ENCODE measurements at places on chromosomes 2 and 18. TPM values are rescaled to one million over a fixed set of nuclear protein-coding genes. Genes with fewer than 3 reads are reported as not detected.

DNA sequence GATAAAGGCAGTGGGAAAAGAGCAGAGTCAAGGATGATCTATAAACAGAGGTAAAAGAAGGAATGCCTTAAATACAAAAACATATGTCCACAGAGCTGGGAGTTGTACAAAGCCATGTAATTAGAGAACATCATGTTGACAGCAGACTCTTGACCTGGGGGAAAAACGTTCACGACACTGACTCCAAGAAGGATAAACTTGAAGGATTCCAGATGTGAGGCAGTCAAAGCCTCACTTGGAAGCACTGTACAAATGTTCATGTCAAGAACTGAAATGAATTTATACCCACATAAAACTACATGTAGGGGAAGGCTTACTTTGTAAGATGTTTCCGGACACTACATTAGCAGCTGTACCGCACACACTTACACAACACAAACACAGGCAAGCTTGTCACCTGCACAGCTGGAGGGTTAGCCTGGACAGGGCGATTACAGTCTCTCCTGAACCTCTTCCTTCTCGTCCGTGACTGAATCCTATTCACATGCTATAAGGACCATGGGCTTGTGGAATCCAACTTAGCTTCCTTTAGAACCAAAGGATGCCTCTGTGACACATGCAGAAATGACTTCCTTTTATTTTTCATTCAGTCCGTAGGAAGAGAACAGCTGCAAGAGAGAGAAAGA is 88.6 kb downstream of the SH3YL1 start:
- no peak for DNase-seq

ANKRD62 gene
- polyA plus RNA-seq = not detected

- DNase-seq = no peak
Measured at GRCh38 chr2:237529452-237530402, 36.6 kb upstream of the PRLH start.

HOXD9 gene
- not detected for polyA plus RNA-seq

DNA sequence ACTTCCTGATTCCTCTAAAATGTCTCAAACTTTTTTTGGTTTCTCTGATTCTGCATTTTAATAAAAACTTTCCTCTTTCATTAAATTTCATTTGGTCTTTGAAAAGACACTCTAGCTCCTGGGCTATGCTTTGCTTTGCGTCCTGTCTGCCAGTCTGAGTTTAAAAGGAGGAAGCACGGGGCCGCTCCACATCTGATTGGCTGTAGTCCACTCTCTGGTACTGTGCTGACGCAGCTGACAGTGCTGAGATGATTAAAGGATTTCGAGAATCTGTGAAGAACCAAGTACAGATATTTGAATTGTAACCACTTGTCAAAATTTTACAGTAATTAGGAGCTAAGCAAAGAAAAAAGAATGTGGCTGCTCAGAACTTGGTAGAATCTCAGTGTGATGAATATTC is 199.6 kb upstream of the HNMT start:
- no peak for DNase-seq

GRCh38 chr2:1081451-1082225 is 131.0 kb downstream of the SNTG2 start:
- DNase-seq = no peak

GALNT3 gene
- polyA plus RNA-seq = 34.4 TPM

GRCh38 chr2:53939656-53940055 is 31.1 kb downstream of the PSME4 start:
- no peak for DNase-seq

REG3G gene
- polyA plus RNA-seq = not detected

- DNase-seq = no peak
Measured at GRCh38 chr18:3051718-3052410, 38.9 kb upstream of the LPIN2 start.

DNA sequence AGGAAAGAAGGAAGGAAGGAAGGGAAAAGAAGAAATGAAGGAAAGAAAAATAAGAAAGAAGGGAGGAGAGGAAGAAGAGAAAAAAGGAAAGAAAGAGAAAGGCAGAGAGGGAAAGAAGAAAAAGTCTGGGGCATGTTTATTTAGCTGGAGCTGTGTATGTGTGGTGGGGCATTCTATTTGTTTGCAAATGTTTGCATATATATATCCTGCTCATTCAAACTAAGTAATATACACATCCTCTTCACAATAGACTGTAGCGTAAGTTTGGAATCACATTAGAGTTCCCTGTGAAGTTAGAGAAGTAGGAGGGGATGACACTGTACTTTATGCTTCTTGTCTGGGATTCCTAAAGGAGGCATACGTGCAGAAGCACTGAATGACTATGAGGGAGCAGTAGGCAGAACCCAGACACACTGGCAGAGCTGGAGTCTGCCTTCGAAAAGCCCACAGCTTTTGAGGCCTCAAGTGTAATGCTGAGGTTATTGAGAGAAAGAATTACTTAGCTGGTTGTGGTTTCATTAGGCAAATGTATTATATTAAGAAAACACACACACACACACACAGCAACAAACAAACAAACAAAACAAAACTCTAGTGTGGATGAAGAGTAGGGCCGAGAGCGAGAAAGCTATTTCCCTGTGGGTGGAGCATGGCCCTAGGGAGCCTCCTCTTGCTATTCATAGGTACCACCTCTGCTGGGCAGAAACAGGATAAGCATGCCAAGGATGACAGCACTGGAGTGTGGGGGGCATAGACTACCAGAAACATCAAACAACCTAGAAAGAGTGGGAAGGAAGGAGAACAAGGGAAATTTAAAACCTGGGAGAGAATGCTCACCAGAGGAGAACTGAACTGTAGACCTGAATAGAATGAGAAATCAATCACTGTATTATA is 905.1 kb upstream of the NXPH2 start:
- no peak for DNase-seq

PCARE gene
- not detected for polyA plus RNA-seq

DNA sequence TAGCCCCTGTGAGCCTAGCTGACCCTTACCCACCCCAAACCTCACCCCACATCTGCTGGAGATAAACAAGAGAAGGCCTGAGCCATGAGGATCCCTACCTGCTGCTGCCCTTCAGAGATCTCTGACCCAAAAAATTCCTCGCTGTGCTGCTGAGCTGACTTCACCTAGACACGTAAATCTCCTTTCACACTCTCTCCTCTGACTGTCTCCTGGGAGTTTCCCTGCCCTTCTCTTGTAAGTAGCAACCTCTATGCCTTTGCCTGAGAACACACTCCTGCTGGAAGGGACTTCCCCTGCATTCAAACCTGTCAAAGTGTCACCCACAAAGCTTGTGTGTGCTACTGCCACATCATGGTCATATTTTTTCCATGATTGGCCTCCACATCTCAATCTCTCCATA is 134.2 kb upstream of the NOL4 start:
- no peak for DNase-seq

- DNase-seq = no peak
Measured at GRCh38 chr18:74896390-74896991, 298.8 kb downstream of the ZNF407 start.

GRCh38 chr2:8893474-8893873 is 56.1 kb upstream of the KIDINS220 start:
- no peak for DNase-seq

GRCh38 chr2:49003201-49003600 is 151.1 kb downstream of the FSHR start:
- DNase-seq = no peak

GRCh38 chr2:137420744-137421143 is 543.5 kb upstream of the HNMT start:
- DNase-seq = no peak

DNA sequence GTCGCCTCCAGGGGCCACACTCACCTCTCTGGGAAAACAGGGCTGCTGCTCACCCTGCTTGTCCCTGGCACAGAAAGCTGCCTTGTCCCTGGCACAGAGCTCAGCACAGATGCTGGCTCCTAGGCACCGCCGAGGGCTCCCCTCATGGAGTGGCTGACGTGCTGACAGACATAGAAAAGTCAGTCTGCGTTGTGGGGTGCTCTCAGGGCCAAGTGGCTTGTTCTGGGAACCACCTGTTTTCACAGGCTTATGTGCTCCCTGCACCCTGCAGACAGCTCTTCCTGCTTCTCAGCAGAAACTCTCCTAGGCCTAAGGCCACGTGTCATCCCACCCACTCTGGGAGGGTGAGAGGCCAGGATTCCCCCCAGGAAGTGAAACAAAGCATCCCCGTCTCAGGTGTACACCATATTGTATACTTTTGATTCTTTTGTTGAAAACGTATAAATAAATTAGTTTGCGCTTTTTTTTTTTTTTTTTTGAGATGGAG is 84.7 kb upstream of the TMEM200C start:
- DNase-seq = no peak

CELF4 gene
- not detected for polyA plus RNA-seq

SERPINB4 gene
- polyA plus RNA-seq = 0.52 TPM

DNA sequence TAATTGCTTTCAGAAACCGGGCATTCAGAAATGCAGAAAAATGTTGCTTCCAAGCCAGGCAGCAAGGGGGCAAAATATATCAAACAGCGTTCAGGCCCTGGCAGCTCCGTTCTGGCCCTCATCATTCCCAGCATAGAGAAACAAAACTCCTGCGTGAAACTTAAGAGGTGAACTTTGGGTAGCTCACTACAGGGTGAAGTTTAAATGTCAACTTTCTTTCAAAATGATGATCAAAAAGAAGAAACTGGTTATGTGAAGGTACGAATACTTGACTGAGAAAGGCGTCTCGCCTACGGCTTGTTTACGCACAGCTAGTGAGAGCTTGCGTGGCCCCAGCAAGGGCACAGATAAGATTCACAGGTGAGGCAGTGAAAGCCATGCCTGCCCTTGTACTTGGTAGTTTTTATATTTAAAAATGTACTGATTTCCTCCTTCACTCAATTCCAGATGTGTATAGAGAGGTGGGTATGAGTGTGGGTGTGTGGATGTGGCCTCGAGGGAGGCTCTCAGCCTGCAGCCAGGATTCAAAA is 127.5 kb downstream of the NFATC1 start:
- no peak for DNase-seq

- no peak for DNase-seq
Measured at GRCh38 chr2:10123281-10123680, 742 bp downstream of the RRM2 start.

GRCh38 chr2:152241948-152242729 is 66.6 kb upstream of the STAM2 start:
- DNase-seq = peak; percentile 66

CEBPZ gene
- polyA plus RNA-seq = 16.9 TPM

All from keratinocyte (primary cell).